ENCODE measurements at places on chromosomes 4 and X.

DNA sequence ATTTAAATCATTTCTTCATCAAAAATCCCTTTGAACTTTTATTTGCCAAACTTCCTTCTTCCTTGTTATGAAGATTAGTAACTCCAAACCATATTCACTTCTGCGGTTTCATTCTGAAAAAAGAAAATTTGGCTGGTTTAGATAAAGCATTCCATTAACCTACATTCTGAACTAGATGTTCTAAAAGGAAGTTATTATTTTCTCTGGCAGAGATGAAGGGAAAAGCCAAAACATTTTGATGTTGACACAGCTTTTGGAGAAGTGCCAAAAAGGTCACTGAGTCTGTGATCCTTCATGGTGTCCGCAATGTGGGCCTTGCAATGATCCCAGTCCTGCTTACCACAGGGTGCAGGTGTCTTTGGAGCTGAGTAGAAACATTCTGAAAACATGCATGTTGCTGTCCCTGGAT, 36.0 kb downstream of the CXCL8 start:
- DNase-seq: no peak

GRCh38 chr4:126247409-126247808, 932.7 kb downstream of the FAT4 start:
- no peak for DNase-seq

- DNase-seq: no peak
Observed at GRCh38 chrX:87299563-87300160, 217.9 kb upstream of the KLHL4 start.

DNA sequence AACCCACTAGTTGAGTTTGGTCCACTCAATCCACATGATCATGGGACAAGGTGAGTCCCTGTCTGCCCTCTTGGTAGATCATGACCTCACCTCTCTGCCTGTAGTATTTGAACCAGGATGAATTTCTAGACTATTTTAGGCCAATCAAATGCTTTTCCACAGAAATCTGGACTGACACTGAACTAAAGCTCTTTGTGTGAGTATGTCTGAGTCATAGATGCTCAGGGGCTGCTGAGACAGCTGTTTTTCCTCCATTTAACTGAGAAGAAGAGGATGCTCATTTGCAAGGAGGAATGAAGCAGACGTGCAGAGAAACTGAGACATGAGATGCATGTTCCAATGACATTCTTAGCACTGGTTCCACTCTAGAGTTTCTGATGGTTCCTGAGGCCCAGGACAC, 77.3 kb upstream of the TMEM47 start:
- no peak for DNase-seq

DNA sequence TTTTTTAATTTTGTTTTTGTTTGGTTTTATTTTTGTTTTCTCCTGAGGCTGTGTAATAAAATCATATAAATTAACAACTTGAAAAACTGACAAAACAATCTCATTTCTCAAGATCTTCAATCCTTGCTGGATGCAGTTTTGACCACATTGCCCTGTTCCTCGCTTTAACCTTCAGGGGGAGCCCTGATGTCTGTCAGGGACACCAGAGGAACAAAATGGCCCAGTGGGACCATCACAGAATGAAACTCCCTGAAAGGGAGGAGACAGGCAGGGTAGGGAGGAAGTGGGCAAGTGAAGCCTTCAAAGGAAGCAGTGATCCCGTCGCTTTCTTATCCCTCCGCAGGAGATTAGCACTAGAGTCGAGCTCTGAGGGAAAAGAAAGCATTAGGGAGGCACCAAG, 274.9 kb upstream of the LDB2 start:
- no peak for DNase-seq

GRCh38 chr4:80610845-80611677, 275.5 kb downstream of the CFAP299 start:
- DNase-seq: no peak

- no peak for DNase-seq
Observed at GRCh38 chr4:79199743-79200142, 126.1 kb downstream of the NAA11 start.

- DNase-seq: no peak
Observed at GRCh38 chrX:68846536-68846935, 17.7 kb downstream of the EFNB1 start.

GRCh38 chrX:79096145-79096556, 48.3 kb upstream of the GPR174 start:
- DNase-seq: no peak

DNA sequence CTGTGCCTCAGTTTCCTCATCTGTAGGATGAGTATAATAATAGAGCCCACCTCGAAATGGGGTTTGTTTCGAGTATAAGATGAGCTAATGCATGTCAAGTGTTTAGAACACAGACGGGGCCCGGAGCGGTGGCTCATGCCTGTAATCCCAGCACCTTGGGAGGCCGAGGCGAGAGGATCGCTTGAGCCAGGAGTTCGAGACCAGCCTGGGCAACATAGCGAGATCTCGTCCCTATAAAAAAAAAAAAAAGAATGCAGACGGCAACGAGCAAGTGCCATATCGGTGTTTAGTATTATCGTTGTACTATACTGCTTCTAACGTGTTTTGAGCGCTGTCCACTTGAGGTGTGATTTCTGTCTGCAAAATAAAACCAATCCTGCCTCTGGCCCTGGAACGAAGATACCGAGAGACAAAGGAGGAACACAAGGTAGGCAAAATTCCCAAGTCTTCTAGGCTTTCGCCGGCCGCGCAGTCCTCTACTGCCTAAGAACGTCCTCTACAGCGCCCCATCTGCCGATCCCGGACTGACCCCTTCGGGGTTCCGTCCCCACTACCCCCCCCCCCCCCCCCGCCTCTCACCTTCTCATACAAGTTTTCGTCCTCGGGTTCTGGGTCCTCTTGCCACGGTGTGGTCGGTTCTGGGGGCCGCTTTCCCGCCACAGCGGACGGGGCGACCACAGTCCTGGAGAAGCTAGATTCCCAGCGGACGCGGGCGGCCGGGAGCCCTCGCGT, 442 bp downstream of the NDUFB11 start:
- no peak for DNase-seq

DNA sequence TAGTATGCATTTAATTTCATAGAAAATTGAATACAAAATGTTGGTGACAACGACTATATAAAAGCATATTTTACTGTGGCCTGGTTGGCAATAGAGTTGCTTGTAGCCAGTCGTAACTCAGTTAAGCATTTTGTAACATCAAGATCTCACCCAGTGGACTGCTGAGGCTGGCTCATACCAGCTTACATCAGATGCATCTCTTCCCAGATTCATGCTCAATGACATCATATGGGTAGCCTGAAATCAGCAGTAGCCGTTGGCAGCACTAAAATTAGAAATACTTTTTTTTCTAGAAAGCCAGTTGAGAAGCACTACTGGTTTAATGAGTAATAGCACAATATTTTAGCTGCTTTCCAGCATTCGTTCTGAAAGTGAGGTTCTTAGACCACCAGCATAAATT, 341.2 kb downstream of the TECRL start:
- no peak for DNase-seq

DNA sequence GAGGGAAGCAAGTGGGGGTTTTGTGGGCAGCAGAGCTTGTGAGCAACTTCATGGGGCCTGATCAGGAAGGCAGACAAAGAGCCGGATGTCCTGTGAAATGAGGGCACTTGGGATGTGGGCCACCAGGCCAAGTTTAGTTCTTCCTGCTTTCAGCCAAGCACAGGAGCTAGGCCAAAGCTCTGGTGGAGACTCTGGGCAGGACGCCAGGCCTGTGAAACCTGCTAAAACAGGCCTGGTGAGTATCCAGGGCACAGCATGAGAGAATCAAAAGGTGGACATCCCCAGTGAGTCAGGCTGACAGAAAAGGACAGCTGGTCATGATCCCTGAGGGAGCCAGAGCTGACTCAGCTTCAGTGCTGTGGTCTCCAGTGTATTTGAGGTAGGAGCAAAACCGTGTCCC, 95.7 kb downstream of the NPNT start:
- DNase-seq: no peak

- no peak for DNase-seq
Observed at GRCh38 chr4:185149392-185149791, 6.3 kb downstream of the SLC25A4 start.

GRCh38 chrX:137031039-137031438, 2.8 kb downstream of the GPR101 start:
- DNase-seq: no peak

GRCh38 chr4:146155152-146155724, 20.3 kb upstream of the LSM6 start:
- no peak for DNase-seq

All from AG04449 (cell line).